ENCODE measurements at places on chromosomes 6 and 20.

- no peak for DNase-seq
These were observed 27.1 kb upstream of the FAM83C start for GRCh38 chr20:35319192-35319870.

GRCh38 chr20:8425802-8426201, 293.7 kb downstream of the PLCB1 start:
- DNase-seq: no peak

DNA sequence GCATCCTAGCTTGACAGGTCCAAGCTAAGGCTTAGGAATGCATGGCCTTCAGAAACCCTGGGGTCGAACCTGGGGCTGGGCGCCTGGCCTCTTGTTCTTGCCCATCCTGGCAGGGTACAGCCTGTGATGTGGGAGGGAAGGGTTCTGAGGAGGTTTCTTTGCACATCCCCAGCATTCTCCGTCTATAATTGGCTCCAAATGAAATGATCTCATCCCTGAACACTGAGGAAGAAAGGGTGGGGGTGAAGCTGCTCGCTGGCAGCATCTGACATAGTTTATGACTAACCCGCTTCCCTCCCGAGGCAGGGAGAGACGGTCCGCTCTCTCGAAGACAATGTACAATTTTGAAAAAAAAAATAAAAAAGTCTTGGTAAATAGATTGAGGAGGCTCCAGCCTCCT, 67.1 kb upstream of the ZNFX1 start:
- no peak for DNase-seq

GRCh38 chr20:24406750-24407149, 62.7 kb upstream of the SYNDIG1 start:
- DNase-seq: no peak

DNA sequence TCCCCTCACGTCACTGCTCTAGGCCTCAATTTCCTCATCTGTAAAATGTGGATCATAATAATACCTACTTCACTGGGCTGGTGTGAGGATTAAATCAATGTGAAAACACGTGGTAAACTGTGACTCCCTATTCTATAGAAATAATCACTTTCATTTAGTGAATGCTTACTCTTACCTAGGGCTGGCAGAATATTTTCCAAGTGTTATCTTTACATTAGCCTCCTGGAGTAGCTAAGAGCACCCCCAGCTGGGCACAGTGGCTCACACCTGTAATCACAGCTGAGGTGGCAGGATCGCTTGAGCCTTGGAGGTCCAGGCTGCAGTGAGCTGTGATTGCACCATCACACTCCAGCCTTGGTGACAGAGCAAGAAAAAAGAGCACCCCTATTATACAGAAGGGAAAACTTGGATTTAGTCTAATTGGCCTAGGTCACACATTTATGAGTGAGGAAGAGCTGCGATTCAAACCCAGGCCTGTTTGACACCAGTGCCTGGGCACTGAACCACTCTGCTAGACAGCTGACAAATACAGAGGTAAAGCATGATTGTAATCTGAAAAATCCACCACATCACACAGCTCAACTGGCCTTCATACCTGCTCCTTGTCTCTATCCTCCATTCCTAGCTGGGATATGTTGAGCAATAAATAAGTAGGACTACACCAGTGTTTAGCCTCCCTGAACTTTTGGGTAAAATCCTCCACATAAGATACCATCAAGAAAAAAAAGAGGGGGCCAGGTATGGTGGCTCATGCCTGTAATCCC, 1.4 kb upstream of the SNTA1 start:
- no peak for DNase-seq

DNA sequence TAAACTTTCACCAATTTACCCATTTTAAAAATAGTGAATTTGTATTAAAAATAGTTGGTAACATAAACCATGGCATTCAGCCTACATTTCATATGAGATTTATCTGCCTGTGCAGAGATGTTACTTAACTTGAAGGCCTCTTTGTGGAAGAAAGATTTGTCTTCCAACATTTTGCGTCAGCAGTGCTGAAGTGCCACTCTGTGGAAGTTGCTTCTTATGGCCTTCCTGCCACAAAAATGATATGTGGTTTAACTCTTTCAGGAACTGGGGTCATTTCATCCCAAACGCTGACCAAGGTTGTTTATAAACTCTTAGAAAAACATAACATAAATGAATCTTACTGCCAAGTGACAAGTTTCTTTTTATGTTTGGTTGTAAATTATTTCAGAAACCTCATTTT, 246.8 kb downstream of the ARID1B start:
- DNase-seq: no peak

DNA sequence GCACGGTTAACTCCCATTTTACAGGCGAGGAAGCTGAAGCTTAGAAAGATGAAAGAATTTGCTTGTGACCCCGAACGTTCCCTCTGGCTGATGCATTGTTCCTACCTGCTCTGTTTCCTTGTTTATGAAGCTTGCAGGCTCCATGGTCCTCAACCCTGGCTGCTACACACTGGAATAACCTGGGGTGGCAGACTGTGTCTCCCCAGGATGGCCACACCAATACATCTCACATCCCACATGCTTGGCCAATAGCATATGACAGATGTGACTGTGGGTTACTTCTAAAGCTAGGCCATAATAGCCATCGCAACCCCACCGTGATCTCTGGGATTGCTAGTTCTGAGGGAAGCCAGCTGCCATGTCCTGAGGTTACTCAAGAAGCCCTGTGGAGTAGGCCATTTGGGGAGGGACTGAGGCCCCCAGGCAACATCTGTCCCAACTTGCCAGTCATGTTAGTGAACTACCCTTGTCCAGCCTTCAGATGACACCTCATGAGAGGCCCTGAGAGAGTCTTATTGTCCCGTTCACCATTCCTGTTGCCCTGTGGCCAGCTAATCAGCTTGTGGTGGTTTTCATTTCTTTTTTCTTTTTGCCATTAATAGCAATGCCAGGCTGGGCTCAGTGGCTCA, 6.7 kb upstream of the FAM110A start:
- DNase-seq: no peak

GRCh38 chr20:57408536-57409233, 17.5 kb downstream of the RBM38 start:
- DNase-seq: no peak

DNA sequence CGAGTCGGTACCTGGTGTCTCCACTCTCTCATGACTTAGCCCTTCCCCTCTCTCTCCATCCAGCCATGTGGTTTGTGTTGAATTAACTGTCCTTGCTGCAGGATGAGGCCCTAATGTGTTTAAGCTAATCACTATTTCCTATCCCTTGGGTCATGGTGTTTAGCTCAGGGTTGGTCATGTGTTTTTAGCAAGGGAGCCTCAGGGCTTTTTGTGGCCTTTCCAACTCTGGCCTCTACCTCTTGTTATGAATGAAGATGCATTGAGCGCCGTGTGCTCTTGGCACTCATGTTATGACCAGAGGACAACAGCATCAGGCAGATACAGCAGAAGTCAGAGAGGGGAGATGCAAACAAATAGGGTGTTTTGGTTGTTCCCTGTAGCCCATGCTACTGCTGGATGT, 674.2 kb upstream of the FLRT3 start:
- no peak for DNase-seq

- no peak for DNase-seq
These were observed 113.3 kb downstream of the CRYBG1 start for GRCh38 chr6:106473812-106474211.

- DNase-seq: no peak
These were observed 325.5 kb upstream of the CITED2 start for GRCh38 chr6:139699911-139700310.

DNA sequence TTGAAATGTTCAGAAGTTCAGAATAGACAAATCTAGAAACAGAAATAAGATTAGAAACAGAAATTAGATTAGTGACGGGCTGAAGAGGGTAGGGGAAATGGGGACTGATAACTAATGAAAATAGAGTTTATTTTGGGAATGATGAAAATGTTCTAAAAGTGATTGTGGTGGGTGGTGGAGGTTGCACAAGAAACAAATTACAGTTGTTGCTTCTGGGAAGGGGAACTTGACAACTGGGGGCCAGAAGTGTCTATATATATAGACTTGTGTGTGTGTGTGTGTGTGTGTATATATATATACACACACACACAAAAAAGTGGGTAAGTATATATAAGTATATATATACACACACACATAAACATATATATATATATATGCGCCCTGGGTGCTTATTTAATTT, 86.5 kb upstream of the RREB1 start:
- no peak for DNase-seq

DNA sequence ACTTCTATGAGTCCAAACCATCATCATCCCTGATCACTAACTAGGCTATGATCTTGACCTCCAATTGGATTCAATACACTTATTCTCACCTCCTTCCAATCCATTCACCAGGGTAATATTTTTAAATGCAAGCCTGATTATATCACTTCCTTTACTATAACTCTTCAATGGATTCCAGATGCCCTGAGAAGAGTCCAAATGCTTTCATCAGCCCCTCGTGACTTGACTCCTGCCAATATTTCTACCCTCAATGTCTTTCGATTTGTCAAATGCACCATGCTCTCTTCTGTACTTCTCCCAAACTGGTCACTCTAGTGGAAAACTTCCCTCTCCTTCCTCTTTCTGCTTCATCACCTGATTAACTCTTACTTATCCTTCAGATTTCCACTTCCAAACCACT, 70.8 kb downstream of the CD164 start:
- DNase-seq: no peak

DNA sequence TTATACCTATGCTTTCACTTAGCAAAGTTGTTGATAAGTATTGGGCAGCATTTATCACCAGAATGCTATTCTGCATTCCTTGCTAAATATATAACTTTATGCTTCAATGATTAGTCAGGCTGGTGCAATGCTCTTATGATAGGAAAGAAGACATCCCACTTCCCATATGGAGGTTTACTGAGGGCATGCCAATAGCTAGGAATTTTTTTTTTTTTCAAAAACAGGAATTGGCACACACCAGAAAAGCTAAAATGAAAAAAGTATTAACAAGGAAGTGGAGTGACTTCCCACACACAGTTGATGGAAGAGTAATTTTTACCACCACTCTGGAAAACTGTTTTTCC, 90.8 kb downstream of the FRK start:
- no peak for DNase-seq

DNA sequence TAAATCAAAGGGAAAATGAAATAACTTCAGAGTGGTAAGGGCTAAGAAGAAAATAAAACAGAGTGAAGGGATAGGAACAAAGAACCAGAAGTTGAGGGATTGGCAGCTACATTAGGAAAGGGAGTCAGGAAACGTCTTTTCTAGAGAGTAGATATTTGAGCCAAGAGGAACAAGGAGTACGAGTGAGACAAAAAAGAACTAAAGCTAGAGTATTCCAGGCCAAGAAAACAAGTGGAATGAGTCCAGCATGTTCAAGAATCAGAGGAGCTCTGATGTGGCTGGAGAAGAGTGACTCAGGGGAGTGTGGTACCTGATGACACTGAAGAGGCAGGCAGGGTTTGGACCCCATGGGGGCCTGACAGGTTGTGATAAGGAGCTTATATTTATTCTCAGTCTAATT, 66.3 kb downstream of the CEP162 start:
- no peak for DNase-seq

- no peak for DNase-seq
These were observed 616.7 kb downstream of the PHF3 start for GRCh38 chr6:64252256-64252655.

- DNase-seq: no peak
These were observed 157.0 kb upstream of the FAM83B start for GRCh38 chr6:54689620-54690019.

GRCh38 chr6:104256646-104257045, 603.1 kb downstream of the HACE1 start:
- DNase-seq: no peak

GRCh38 chr6:12163744-12164507, 126.2 kb upstream of the EDN1 start:
- DNase-seq: no peak

GRCh38 chr6:43836507-43837240, 66.7 kb downstream of the VEGFA start:
- DNase-seq: no peak

GRCh38 chr6:143401636-143402370, 48.7 kb downstream of the ADAT2 start:
- no peak for DNase-seq

DNA sequence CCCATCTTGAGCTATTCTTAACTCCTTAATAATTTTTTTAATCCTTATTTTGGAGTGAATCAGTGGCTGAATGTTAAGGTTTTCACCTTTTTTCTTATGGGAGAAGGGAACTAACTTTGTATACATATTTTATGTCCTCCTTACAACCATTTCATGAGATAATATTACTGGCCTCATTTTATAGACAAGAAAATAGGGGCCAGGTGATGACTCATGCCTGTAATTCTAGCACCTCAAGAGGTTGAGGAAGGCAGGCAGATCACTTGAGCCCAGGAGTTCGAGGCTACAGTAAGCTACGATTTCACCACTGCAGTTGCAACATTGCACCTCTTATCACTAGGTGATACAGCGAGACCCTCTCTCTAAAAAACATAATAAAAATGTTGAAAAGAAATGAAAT, 128.7 kb downstream of the TMEM242 start:
- DNase-seq: no peak

- no peak for DNase-seq
These were observed 115.2 kb upstream of the GLP1R start for GRCh38 chr6:38933426-38933825.

- DNase-seq: no peak
These were observed 34.6 kb downstream of the CYP24A1 start for GRCh38 chr20:54139188-54139587.

GRCh38 chr20:54350415-54350814, 125.0 kb upstream of the DOK5 start:
- DNase-seq: no peak

DNA sequence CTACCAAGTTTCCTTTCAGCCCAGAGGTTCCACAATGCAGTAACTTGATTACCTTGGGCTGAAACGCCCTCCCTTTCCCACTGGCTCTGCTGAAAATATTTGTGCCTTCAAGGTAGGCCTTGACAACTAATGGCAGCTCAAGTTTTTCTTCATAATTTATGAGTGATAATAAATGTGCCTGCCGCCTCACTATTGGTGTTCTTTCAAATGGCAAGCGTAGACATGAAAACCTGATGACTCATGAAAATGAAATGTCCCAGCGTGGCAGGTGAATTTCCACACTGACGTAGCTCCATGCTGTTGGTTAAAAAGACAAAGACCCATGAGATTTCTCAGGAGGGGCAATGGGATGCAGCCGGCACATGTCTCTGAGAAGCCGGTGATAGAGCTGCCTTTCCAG, 107.2 kb upstream of the GGTLC1 start:
- no peak for DNase-seq

GRCh38 chr6:134925800-134926199, 24.1 kb downstream of the ALDH8A1 start:
- no peak for DNase-seq

DNA sequence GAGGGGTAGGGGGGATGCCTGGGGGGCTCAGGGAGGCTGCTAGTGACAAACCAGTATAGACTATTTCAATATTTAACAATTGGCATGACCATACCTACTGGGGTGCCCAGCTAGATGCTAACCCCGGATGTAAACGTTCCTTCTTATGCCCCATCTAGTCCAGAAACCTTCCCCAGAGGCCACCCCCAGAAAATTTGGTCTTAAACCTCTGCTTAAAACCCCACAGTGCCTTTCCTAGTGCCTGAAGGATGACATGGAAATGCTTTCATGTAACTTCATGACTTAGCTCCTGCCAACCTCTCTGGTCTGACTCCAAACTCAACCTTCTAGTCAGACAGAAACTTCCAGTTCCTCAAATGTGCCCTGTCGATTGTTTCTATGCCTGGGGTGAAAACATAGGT, 52.0 kb downstream of the JPH2 start:
- no peak for DNase-seq
